Stomach (tissue), 19 donors: ENCODE measurements at places on chromosomes 4 and X. TPM values are rescaled to one million over a fixed set of nuclear protein-coding genes. Genes with fewer than 3 reads are reported as not detected.

DNA sequence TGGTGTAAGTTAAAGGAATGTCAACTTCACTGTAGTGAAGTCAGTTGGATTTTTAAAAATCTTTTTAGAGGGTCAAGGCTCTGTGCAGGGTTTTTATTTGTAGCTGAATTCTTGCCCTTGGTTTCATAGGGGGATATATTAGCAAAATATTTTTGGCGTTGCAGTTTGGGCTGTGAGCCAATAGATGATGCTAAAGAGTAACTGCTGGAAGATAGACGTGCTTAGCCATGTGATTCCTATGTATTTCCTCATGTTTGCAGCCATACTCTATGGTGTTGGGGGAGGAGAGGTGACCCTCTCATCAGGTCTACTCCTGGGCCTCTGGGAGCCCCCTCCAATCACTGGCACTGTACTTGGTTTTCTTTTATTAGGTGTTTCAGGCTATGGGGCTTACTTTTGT, 246.7 kb upstream of the ARHGAP24 start:
- no peak for DNase-seq
- no peaks in the 10 kb centered on the region for H3K36me3 ChIP-seq
- H3K4me1 ChIP-seq, result no peaks in the 10 kb centered on the region
- no peak overlapping the region for H3K4me3 ChIP-seq

The KDR gene
- 8.2 TPM for total RNA-seq

The ATOH1 gene
- total RNA-seq, result not detected

GRCh38 chr4:2416564-2417225, 1.8 kb downstream of the ZFYVE28 start:
- no peaks in the 10 kb centered on the region for H3K36me3 ChIP-seq
- peak overlapping the region; percentile 69 for H3K4me3 ChIP-seq
- H3K4me1 ChIP-seq, result peaks cover 56% of the 10 kb centered on the region
- peak; percentile 63 for DNase-seq

GRCh38 chr4:154526151-154526550, 24.0 kb downstream of the PLRG1 start:
- H3K27me3 ChIP-seq, result no peaks in the 10 kb centered on the region
- no peaks in the 10 kb centered on the region for H3K36me3 ChIP-seq
- H3K27ac ChIP-seq, result no peak overlapping the region
- H3K4me1 ChIP-seq, result no peaks in the 10 kb centered on the region
- no peak for DNase-seq

DNA sequence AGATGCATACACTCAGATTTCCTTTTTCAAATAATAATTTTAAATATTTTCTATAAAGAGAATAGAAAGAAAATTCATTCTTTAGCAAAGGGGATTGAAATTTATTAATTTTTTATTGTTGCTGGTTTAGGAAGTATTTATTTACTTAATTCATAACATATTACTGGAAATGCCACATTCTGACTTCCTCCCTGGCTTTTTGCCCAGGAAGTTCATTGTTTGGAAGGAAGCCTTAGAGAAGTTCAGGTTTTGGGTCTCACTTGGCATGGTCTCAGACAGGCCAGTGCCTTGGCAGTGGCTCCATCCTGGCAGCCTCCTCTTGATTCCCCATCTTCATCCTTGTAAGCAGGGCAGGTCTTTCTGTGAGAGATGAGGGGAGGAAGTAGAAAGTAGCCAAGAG, 50.5 kb downstream of the IL15 start:
- H3K27me3 ChIP-seq, result no peaks in the 10 kb centered on the region
- no peak overlapping the region for H3K4me3 ChIP-seq
- no peak overlapping the region for H3K27ac ChIP-seq
- H3K36me3 ChIP-seq, result no peaks in the 10 kb centered on the region
- DNase-seq, result peak; percentile 44

DNA sequence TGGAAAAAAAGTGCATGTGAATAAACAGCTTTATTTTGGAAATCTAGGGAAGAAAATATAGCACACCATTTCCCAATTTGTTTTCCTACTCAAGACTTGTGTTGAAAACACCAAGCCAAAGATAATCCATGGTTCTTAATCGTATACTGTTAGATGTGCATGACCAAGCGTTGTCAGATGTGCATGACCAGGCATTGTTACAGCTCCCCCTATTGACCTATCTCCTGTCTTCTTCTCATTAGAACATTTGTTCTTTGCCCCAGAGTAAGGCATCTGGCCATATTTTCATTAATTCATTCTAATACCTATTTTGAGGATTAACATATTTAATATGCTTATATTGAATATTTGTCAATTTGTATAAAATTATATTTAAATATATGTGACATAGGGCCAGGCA, 14.4 kb upstream of the VCX start:
- H3K4me3 ChIP-seq, result no peak overlapping the region
- no peak overlapping the region for H3K27ac ChIP-seq
- no peaks in the 10 kb centered on the region for H3K36me3 ChIP-seq
- DNase-seq, result peak; percentile 6
- H3K4me1 ChIP-seq, result no peaks in the 10 kb centered on the region
- no peaks in the 10 kb centered on the region for H3K27me3 ChIP-seq
